ENCODE measurements at places on chromosomes 11 and 22.

DNA sequence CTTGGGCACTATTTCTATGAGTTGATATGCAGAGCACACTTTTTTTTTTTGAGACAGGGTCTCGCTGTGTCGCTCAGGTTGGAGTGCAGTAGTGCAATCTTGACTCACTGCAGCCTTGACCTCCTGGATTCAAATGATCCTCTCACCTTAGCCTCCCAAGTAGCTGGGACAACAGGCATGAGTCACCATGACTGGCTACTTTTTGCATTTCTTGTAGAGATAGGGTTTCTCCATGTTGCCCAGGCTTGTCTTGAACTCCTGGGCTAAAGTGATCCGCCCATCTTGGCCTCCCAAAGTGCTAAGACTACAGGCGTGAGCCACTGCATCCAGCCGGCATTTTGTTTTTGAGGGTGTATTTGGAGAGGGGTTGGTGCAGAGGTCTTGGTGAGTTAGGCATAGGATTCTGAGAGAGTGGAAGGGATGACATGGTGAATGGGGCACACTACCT, 29.9 kb upstream of the MTCH2 start:
- DNase-seq, result no peak

DNA sequence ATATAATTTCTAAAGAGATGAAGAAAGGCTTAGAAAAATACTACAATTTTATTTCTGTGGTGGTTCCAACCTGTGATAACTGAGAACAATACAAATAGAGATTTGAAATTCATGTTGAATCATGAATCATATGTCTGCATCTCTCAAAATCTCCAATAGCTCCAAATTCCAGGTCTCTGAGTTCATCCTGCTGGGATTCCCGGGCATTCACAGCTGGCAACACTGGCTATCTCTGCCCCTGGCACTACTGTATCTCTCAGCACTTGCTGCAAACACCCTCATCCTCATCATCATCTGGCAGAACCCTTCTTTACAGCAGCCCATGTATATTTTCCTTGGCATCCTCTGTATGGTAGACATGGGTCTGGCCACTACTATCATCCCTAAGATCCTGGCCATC, at the start of gene OR56B1:
Gene OR56B1 (plus strand): TSS at position 53 of the 400 bp plus-strand sequence. CDS start 69 bp downstream, at position 122.
- DNase-seq, result no peak

GRCh38 chr22:43039800-43040199, 24.9 kb upstream of the PACSIN2 start:
- no peak for DNase-seq

DNA sequence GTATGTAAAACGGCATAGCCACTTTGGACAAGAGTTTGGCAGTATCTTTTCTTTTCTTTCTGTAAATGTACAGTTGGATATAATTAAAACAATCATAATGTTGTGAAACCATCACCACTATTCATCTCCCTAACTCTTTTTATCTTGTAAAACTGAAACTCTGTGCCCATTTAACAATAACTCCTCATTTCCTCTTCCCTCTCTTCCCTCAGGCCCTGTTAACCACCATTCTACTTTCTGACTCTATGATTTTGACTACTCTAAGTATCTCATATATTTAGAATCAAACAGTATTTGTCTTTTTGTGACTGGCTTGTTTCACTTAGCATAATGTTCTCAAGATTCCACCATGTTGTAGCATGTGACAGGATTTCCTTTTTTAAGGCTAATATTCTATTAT, 10.2 kb downstream of the SCUBE2 start:
- no peak for DNase-seq

GRCh38 chr22:41446057-41446501, 522 bp downstream of the TOB2 start:
- DNase-seq, result no peak
